Activated naive CD8-positive, alpha-beta T cell treated with anti-CD3 and anti-CD28 coated beads for 36 hours (primary cell): ENCODE measurements at places on chromosomes 12 and 14.

DNA sequence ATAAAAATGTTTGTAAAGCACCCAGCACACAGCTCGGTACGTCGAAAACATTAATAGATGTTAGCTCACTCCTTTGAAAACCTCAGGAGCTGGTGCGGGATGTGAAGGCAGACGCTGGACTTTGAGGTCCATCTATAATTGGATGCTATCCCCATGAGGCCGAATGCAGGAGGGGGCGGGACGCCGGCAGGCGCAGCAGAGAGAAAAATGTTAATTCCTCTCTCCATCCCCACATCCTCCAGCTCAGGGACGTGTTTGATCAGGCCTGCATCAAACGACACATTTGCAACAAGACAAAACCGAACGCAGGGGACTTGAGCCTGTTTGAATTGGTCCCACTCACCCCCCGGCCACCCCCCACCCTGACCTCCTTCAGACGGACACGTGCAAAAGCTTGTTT lies 231.0 kb downstream of the RBM19 start:
- no peak overlapping the region for H3K27ac ChIP-seq
- H3K36me3 ChIP-seq: no peaks in the 10 kb centered on the region
- no peak for DNase-seq
- no peak overlapping the region for H3K4me3 ChIP-seq
- no peaks in the 10 kb centered on the region for H3K4me1 ChIP-seq
- H3K27me3 ChIP-seq: peaks cover 35% of the 10 kb centered on the region

DNA sequence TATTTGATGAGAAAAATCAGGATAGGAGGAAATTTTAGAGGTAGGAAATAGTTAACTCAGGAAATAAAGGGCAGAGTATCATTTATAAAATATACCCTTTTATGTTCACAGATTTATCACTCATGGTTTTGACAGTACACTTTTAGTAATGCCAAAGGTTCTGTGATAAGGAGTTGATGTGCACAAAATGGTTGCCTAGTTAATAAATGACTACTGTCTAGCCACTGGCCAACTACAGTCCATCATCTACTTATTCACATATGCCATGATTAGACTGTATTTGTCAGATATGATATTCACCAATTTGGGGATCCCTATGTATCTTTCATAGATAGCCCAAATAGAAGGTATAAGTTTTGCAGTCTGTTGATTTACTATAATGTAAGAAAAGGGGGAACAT lies 19.2 kb upstream of the GXYLT1 start:
- no peak overlapping the region for H3K4me3 ChIP-seq
- no peak overlapping the region for H3K27ac ChIP-seq
- no peak for DNase-seq

- H3K36me3 ChIP-seq: no peaks in the 10 kb centered on the region
- no peak overlapping the region for H3K4me3 ChIP-seq
- H3K4me1 ChIP-seq: peaks cover 2% of the 10 kb centered on the region
- H3K27ac ChIP-seq: no peak overlapping the region
- no peak for DNase-seq
Observed at GRCh38 chr12:15767301-15767700, 21.9 kb downstream of the EPS8 start.

GRCh38 chr12:64457466-64457865 lies 5.5 kb downstream of the TBK1 start:
- no peak overlapping the region for H3K4me3 ChIP-seq
- H3K36me3 ChIP-seq: peaks cover 25% of the 10 kb centered on the region
- peaks cover 36% of the 10 kb centered on the region for H3K4me1 ChIP-seq
- no peak overlapping the region for H3K27ac ChIP-seq
- no peaks in the 10 kb centered on the region for H3K27me3 ChIP-seq

DNA sequence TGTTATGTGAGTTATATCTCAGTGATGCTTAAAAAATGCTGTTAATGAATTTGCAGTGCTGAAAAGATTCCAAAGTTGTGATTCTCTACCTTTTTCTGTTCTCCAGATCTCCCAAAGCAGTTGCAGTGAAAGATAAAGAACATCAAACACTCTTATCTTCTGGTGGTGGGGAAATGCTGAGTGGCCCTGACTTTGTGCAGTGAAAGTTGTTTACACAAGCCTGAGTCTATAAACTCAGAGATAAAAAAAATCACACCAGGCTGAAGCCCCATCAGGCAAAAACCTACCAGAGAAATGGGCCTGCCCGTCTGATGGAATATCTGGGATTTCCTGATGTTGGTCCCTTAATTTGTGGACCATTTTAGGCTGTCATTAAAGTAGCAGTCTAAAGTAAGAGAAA lies 46.1 kb downstream of the RASSF3 start:
- DNase-seq: no peak
- no peaks in the 10 kb centered on the region for H3K27me3 ChIP-seq
- H3K36me3 ChIP-seq: peaks cover 33% of the 10 kb centered on the region
- no peak overlapping the region for H3K4me3 ChIP-seq
- peaks cover 75% of the 10 kb centered on the region for H3K4me1 ChIP-seq
- peak overlapping the region; percentile 57 for H3K27ac ChIP-seq

GRCh38 chr12:6328945-6329702 lies 12.8 kb downstream of the TNFRSF1A start:
- H3K27me3 ChIP-seq: no peaks in the 10 kb centered on the region
- H3K27ac ChIP-seq: no peak overlapping the region
- DNase-seq: no peak
- H3K36me3 ChIP-seq: peaks cover 36% of the 10 kb centered on the region

GRCh38 chr12:56591961-56592360 lies 38.2 kb downstream of the BAZ2A start:
- peaks cover 1% of the 10 kb centered on the region for H3K36me3 ChIP-seq
- H3K4me1 ChIP-seq: peaks cover 6% of the 10 kb centered on the region
- no peak for DNase-seq
- H3K27ac ChIP-seq: peak overlapping the region; percentile 41

- peaks cover 17% of the 10 kb centered on the region for H3K36me3 ChIP-seq
- no peak for DNase-seq
- no peaks in the 10 kb centered on the region for H3K27me3 ChIP-seq
- H3K4me3 ChIP-seq: peak overlapping the region; percentile 70
- peak overlapping the region; percentile 95 for H3K27ac ChIP-seq
Observed at GRCh38 chr12:89862511-89863445, 154.1 kb upstream of the ATP2B1 start.

DNA sequence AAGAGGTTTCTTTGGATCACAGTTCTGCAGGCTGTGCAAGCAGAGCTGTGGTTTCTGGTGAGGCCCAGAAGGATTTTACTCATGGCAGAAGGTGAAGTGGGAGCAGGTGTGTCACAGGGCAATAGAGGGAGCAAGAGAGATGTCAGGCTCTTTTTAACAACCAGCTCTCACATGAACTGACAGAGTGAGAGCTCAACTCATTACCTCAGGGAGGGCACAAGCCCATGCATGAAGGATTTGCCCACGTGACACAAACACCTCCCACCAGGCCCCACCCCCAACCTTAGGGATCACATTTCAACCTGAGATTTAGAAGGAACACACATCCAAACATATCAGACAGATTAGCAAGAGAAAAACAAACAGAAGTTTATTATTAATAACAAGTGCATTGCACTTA lies 470.4 kb downstream of the GALC start:
- no peak overlapping the region for H3K4me3 ChIP-seq
- DNase-seq: no peak
- no peaks in the 10 kb centered on the region for H3K36me3 ChIP-seq
- no peaks in the 10 kb centered on the region for H3K4me1 ChIP-seq
- no peak overlapping the region for H3K27ac ChIP-seq

DNA sequence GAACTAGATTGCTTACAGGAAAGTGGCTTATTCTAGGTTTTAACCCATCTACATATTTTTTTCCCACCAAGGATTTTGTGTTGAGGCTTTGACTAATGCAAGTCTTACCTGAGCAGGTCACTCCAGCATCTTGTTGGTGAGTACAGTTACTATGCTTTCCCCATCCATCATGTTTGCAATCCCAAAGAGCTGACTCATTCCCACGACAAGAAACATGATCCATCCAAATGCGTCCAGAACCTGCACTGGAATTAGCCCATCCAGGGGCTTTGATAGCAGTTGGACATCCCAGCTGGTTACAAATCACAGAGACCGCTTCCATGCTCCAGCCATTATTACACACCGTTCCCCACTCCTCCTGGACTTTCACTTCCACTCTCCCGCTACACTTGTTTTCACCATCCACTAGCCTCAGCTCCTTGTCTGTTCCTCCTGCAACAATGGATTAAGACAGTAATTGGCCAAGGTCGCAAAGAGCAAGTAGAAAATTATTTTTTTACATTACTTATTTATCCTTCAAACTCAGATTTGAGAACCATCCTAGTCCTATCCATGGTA lies 2.5 kb downstream of the CD163 start:
- DNase-seq: no peak
- H3K4me1 ChIP-seq: no peaks in the 10 kb centered on the region
- no peak overlapping the region for H3K27ac ChIP-seq
- H3K4me3 ChIP-seq: no peak overlapping the region
- no peaks in the 10 kb centered on the region for H3K36me3 ChIP-seq
- H3K27me3 ChIP-seq: peaks cover 37% of the 10 kb centered on the region

GRCh38 chr14:84566109-84566508 lies 963.8 kb upstream of the FLRT2 start:
- no peaks in the 10 kb centered on the region for H3K36me3 ChIP-seq
- no peak overlapping the region for H3K4me3 ChIP-seq
- no peak for DNase-seq

GRCh38 chr12:11901701-11902524 lies 168.8 kb upstream of the BCL2L14 start:
- peaks cover 35% of the 10 kb centered on the region for H3K4me1 ChIP-seq
- peaks cover 10% of the 10 kb centered on the region for H3K36me3 ChIP-seq
- DNase-seq: peak; percentile 58
- no peak overlapping the region for H3K4me3 ChIP-seq
- peak overlapping the region; percentile 68 for H3K27ac ChIP-seq
- peaks cover 11% of the 10 kb centered on the region for H3K27me3 ChIP-seq
